ENCODE measurements at places on chromosomes 11 and 22.

DNA sequence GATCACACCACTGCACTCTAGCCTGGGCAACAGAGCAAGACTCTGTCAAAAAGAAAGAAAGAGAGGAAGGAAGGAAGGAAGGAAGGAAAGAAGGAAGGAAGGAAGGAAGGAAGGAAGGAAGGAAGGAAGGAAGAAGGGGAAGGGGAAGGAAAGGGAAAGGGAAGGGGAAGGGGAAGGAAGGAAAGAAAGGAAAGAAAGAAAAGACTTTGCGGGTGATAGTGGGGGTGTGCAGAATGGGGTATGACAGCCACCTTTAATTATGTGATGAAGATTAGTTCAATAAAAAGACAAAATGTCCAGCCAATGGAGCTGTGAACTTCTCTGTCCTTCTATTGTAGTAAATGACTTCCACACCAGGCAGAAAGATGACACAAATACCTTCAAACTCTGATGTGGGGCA is 8.7 kb upstream of the APLP2 start:
- no peak for DNase-seq

- no peak for DNase-seq
Observed at GRCh38 chr22:26851125-26851524, 193.7 kb downstream of the MIAT start.

- DNase-seq, result no peak
Observed at GRCh38 chr11:46427364-46427763, 35.8 kb upstream of the CHRM4 start.

- no peak for DNase-seq
Observed at GRCh38 chr11:102367364-102367763, 20.4 kb downstream of the BIRC2 start.

GRCh38 chr11:34618406-34618805 is 2.5 kb upstream of the EHF start:
- no peak for DNase-seq

DNA sequence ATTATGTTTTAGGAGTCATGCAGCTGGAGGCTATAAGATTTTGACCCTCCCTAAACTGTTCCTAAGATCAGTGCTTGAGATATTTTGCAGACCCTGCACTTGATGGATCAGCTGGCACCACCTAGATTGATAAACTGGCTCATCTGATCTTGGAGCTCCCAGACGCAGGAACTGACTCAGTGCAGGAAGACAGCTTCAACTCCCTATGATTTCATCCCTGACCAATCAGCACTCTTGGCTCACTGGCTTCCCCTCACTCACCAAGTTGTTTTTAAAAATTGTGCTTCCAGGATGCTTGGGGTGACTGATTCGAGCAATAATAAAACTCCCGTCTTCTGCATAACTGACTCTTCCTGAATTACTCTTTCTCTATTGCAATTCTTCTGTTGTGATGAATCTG is 637.5 kb upstream of the FAT3 start:
- DNase-seq, result no peak

- DNase-seq, result no peak
Observed at GRCh38 chr22:32829451-32829851, 27.9 kb downstream of the TIMP3 start.

Data from NCI-H2171 (cell line).